Esophagus squamous epithelium (tissue), 5 donors: ENCODE measurements at places on chromosomes 12 and 14.

DNA sequence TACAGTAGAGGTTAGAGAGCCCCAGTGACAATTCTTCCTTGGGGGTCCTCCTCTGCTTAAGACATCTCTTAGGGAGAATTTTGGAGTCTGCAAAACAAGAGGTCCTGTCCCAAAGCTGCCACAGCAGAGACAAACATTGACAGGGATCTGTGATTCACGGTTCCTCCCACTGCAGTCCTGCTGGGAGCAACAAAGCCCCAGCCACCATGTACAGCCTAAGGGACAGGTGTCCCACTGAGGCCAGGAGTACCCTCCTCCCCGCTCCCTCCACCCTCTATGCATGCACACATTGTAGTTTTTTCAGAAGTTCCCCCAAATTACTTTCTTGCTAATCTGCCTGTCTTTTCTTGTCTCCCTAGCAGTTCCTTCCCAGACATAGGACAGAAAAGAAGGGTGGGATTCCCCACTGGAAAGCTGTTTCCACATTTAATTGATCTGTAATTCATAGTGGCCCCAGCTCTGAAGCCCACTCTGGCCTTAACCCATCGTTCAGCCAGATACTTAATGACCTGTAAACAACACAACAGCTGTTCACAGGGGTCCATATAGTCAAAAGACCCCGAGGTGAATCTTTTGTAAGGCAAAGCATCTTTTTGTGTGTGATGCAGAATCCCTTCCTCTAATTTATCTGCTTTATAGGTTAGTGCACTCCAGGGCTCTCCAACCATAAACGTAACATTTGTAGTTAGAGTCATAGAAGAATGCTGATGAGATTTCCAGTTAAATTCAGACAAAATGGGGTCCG is 13.9 kb upstream of the PRICKLE1 start:
- no peak for DNase-seq

GRCh38 chr12:86349196-86349595 is 93.0 kb upstream of the MGAT4C start:
- DNase-seq: no peak

- DNase-seq: no peak
Observed at GRCh38 chr14:101859538-101859902, 98.0 kb downstream of the PPP2R5C start.

GRCh38 chr14:105173145-105173544 is 4.6 kb upstream of the JAG2 start:
- no peak for DNase-seq

- no peak for DNase-seq
Observed at GRCh38 chr12:52496054-52496453, 3.0 kb upstream of the KRT6A start.

GRCh38 chr12:12008931-12009611 is 61.7 kb upstream of the BCL2L14 start:
- DNase-seq: no peak

GRCh38 chr12:98425859-98426258 is 89.5 kb upstream of the TMPO start:
- DNase-seq: no peak

- no peak for DNase-seq
Observed at GRCh38 chr14:20631880-20632389, 9.6 kb downstream of the OR6S1 start.

- DNase-seq: no peak
Observed at GRCh38 chr12:110256780-110257431, 24.1 kb upstream of the ATP2A2 start.

DNA sequence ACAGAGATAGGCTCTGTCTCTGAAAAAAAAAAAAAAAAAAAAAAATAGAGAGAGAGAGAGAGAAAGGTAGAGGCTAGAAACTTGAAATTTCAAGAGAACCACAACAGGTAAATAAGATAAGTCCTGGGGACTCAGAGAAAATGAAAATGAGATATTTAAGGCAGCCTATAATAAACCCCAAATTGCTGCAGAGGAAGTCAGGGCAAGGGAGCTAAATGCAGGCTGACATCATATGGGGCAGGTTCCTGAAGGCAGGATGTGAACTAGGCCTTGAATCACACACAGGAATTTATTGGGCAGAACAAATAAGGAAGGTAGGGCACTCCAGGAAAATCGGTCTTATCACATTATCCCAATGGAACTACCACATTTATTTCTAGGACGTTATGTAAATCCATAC is 54.9 kb upstream of the NUDT4 start:
- DNase-seq: no peak

GRCh38 chr12:89893972-89894706 is 185.5 kb upstream of the ATP2B1 start:
- DNase-seq: no peak

- DNase-seq: no peak
Observed at GRCh38 chr14:105290621-105291346, 10.0 kb downstream of the BRF1 start.

- no peak for DNase-seq
Observed at GRCh38 chr14:70077005-70077404, 111.7 kb downstream of the SLC8A3 start.
